AG10803 (cell line): ENCODE measurements at places on chromosomes 7 and 10.

- no peak for DNase-seq
Observed at GRCh38 chr10:7596356-7596755, 70.4 kb downstream of the ITIH5 start.

- DNase-seq = peak; percentile 27
Observed at GRCh38 chr10:17872191-17873091, 63.3 kb downstream of the MRC1 start.

GRCh38 chr10:71216751-71217265 is 4.4 kb downstream of the UNC5B start:
- peak; percentile 34 for DNase-seq

- DNase-seq = no peak
Observed at GRCh38 chr7:157495594-157495993, 158.8 kb downstream of the DNAJB6 start.

DNA sequence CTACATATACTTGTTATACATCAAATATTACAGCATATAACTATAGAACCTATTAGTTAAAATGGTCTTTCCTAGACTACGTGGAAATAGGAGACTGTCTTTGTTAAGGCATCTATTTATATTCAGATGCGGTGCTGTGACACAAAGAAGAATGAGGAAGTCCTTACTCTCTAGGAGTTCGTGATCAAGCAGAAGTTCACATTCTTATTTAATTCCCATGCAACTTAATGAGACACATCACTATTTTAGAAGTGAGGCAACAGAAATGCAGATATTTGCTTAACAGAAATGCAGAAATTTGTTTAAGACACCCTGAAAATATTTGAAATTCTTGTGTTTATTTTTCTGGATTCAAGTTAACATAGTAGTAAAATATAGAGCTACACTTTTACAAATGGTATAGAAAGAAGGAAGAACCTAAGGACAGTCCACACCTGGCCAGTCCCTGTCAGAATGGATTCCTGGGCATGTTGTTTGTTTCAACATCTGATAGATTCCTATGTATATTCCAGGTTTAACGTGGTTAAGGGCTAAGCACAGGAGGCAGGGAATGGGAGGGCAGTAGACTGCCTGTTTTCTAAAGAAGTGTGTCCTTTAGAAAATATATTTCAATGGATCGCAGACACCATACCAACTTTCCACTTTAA is 70.6 kb upstream of the NXPH1 start:
- DNase-seq = no peak

DNA sequence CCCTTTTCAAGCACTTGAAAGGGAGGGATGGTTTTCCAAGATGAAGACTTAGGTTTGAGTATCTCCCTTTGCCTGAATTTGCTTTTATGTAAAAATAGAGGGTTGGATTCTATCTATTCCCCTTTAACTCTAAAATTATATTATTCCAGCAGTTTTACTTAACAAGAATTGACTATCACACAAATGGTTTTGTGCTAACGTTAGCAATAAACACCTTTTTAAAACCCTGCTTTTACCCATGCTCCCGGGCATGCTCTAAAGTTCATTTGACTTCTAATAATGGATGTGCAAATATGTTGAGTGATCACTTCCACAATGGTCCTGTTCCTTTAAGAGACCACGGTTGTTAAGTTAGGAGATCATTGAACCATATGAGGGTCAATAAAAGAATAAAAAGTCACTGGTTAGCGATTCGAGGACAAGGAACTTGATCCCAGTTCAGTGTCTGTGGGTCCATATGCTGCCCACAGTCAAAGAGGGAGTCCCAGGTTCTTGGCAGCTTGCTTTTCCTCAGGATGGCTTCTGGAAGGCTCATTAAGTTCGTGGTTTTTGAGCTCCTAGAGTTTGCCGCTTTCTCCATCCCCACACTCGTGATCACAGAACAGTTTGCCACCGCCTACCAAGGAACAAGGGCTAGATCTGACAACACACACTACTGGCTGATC is at the start of gene TMEM236:
TSS of gene TMEM236 (plus strand) at position 421 of the 665 bp plus-strand sequence. CDS start at position 516, 95 bp downstream.
- DNase-seq = no peak

DNA sequence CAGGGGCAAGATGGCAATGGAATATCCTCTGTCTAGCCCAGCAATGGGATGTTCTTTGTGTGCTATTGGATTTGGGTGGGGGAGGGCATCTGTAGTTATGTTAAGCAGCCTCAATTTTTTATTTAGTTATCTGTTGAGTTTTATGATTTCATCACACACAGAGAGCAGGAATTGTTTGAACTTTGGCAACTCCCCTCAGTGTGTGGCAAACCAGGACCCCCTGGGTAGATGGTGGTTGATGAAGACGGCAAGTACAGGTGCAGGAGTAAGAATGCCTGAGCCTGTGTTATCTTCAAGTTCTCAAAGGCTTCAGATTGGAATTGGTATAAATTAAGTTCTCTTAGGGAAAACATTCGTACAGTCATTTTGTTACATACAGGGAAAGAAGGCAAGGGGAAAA is 142.4 kb upstream of the SAMD8 start:
- DNase-seq = no peak

DNA sequence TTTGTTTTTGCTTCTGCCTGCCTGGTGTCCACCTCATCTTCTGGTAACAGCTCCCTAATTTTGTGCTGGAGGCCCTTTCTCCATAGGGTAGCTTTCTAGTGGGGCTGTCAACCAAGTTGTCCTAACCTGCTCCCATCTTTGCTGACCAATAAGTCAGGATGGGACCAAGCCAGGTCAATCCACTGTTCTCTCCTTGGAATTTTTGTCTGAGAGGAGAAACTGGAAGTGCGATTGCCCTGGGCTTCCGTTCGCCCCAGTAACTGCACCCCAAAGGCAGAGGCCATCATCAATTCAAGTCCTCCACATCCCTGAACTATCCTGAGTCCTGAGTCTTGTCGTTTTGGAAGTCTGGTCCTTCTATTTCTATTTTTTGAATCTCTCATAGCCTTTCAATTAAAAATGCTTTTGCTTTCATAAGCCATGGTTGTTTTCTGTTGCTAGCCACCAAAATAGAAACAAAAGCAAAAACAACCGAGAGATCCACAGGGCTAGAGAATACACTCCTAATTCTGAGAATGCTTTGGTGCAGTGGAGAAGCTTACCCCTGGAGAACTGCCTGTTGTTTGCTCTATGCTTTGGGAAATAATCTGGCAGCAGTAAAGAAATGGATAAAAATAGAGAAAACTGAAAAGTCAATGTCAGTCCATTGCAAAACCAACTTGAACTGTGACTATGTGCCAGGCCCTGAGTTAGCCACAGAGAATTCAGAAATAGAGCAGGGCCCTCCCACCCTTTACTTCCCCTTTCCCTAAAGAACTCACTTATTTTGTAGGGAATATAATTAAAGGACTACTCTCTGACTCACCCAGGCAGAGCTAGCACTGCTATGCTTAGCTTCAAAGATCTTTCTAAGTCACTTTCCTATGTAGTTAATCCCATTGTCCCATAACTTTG is 368.1 kb downstream of the CXCL12 start:
- peak; percentile 68 for DNase-seq

DNA sequence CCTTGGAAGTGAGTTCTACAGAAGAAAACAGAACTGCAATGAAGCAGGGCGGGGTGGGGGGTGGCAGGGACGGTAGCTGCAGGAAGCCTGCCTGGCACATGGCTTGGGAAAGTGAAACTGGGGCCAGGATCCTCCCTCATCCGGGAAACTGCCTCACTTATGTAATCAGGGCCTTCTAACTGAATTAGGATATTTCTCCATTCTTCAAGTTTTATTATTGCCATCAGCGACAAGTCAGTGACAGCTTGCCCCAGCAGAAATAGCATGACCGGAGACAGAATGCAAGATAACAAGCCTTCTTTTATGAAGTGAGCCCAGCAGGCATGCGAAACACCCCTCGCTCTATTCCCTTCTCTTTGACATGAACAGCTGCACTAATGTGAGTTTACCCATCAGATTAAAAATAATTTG is 77.5 kb upstream of the CACUL1 start:
- DNase-seq = peak; percentile 44

- DNase-seq = peak; percentile 55
Observed at GRCh38 chr7:94276795-94277194, 117.9 kb upstream of the COL1A2 start.

GRCh38 chr10:126014309-126014708 is 117.9 kb downstream of the FANK1 start:
- peak; percentile 73 for DNase-seq

DNA sequence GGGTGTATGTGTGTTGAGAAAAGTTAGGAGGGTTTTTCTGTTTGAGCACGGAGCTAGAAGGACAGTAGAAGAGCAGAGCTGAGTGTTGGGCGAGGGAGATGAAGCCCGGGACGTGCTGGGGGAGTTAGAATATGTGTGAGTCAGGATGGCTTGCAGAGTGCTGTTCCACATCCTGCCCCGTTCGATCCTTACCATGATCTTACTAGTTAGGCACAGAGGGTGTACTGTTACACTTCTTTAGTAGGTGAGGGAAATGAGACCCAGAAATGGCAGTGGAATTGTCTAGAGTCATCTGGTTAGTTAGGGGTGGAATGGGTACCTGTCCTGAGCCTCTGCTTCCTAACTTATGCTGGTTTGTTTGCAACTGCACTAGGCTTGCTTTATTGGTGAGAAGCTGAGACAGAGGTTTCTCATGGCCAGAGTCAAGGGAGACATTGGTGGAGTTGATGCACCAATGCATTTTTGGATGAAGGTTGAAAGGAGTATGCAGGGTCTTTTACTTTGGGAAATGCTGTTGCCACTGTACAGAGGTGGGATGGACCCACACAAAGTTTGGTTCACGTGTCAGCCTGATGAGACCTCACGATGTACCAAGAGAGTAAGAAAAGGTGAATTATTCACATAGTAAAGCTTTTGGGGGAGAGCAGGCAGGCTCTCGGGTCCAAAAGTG is 42.4 kb downstream of the CCNY start:
- no peak for DNase-seq

- DNase-seq = no peak
Observed at GRCh38 chr10:99411546-99411945, 18.9 kb downstream of the GOT1 start.

- no peak for DNase-seq
Observed at GRCh38 chr7:151099486-151100211, 13.4 kb downstream of the AGAP3 start.

GRCh38 chr10:5496261-5497250 is 2.8 kb downstream of the CALML5 start:
- no peak for DNase-seq

DNA sequence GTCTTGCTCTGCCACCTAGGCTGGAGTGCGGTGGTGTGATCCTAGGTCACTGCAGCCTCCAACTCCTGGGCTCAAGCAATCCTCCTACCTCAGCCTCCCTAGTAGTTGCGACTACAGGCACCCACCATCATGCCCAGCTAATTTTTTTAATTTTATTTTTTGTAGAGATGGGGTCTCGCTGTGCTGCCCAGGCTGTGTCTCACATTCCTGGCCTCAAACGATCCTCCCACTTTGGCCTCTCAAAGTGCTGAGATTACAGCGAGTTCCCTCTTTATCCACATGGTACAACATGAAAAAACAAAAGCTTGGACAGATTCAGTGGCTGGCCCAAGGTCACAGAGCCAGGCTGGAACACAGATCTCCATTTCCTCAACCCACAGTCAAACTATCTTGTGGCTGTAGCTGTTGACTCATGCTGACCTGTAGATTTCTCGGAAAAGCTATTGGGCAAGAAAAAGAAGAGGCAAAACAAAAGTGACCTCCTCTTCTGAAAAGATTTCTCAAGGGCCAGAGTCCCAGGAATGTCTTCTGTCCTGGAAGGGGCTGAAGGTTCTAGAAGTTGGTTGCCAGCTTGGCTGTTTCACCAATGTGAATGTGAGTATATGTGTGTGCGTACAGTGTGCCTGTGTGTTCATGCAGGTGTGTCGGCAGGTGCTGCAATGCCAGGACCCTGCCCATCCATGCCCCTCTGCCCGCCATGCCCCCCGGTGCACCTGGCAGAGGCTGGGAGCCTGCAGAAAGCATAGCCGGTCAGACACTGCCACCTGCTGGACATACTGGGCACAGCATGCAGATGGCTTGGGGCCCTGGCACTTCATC is 28.4 kb downstream of the TMEM130 start:
- peak; percentile 85 for DNase-seq

DNA sequence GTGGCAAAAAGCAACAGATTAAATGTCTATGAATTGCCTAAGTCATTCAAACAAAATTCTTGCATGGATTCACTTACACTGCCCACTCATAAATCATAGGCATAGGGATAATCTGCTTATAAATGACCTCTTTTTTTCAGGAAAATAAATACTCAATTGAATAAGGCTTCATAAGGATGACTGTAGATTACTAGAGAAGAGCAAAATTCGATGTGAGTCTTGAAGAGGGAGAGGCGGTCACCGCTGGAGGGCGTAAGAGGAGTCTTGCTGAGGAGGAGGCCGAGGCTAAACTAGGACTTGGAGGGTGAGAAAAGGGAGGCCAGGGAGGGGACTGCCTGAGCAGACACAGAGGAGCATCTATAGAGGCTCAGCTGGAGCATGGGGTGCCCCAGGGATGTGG is 135.4 kb upstream of the RSU1 start:
- no peak for DNase-seq
